ENCODE measurements at places on chromosomes 11 and 22.

- no peak for DNase-seq
Observed at GRCh38 chr11:76424379-76424778, 20.4 kb upstream of the EMSY start.

DNA sequence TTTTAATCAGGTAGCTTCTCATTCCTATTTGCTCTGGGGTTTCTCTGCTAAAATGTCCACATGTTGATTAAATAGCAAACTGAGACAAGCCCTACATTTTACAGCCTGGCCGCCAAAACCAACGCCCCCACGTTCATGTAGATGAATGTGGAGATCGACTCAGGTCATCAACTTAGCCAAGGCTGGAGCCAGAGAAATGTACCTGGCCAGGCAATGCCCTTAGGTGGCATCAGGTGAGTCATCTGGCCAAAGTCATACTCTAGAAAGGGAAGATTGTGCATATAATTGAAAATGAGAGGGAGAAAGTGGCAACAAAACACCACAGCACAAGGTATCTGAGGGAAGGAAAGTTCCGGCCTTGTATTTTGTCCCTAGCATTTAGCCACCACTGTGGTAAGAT lies 37.1 kb upstream of the CCDC89 start:
- DNase-seq: no peak

- DNase-seq: no peak
Observed at GRCh38 chr11:78829146-78829545, 254.5 kb upstream of the NARS2 start.

DNA sequence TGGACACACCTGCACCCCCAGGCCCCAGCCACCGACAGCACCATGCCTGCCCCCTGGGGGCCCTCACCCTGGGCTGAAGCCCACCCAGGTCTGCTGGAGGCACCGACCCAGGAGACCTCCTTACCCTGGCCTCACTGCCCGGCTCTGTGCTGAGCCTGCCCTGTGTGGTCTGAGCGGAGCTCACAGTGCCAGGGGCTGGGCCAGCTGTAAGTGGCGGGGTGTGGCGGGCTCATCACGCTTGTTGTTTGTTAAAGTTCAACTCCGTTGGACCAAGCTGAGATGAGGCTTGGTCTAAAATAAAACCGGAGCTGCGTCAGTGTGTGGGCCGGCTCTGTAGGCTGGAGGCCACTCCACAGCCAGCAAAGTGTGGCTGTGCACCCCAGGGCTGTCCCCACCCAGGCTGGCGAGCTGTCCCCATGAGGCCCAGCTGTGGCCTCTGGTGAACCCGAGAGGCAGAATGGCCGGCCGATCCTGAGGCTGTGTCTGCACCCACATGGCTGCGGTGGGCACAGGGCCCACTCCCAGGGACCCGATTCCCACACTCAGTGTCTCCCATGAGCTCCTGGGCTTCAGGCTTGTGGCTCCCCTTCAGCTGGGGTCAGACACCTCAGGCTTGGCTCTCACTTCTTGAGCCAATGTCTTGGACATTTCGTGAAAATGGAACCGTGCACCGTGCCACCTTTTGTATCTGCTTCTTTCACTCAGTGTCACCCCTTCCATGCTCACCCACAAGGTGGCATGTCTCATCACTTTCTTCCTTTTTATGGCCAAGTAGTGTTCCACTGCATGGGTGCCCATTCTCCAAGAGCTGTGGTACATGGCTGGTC lies 137.9 kb downstream of the CTTN start:
- DNase-seq: no peak

GRCh38 chr11:39120890-39121289 lies 2338.6 kb downstream of the LRRC4C start:
- DNase-seq: no peak

- DNase-seq: no peak
Observed at GRCh38 chr22:26674211-26675190, 17.1 kb downstream of the MIAT start.

- no peak for DNase-seq
Observed at GRCh38 chr11:78147807-78148206, 8.4 kb upstream of the ALG8 start.

- DNase-seq: peak; percentile 49
Observed at GRCh38 chr11:102276362-102276761, 40.9 kb upstream of the BIRC3 start.

DNA sequence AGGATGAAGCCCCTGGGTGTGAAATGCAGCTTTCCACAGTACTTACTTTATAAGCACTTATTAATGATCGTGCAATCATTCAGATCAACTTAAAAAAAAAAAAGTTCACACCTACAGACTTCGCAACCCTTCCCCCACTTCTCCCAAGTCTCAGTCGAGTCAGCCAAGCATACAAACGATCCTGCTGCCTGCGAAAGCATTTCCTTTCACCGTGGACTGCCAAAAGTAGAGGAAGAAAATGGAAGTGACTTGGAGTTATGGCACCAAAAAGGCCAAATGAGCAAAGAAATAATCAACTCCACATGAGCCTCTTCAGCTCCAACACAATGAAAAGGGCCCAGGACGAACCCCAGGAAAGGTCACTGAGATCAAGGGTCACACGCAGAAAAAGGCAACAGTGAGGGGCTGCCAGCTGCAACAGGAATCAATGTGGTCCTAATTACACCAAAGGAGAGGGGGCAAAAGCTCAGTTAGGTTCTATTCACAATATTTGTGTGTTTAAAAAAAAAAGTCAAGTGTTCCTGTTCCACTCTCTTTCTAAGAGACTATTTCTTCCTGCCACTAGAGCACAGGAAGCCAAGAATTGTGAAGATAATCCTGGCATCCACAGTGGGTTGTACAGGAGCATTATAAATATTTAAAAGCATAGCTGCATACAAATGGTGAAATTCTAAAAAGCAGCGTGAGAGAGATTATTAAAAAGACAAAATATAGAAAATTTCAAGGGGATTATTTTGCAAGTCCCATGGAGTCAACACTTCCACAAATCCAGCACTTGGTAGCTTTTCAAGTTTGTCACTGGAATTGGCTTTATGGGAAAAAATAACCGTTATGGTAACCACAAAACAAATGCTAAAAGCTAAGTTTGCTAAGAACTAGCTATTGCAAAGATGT lies 28.4 kb downstream of the CDON start:
- peak; percentile 44 for DNase-seq

DNA sequence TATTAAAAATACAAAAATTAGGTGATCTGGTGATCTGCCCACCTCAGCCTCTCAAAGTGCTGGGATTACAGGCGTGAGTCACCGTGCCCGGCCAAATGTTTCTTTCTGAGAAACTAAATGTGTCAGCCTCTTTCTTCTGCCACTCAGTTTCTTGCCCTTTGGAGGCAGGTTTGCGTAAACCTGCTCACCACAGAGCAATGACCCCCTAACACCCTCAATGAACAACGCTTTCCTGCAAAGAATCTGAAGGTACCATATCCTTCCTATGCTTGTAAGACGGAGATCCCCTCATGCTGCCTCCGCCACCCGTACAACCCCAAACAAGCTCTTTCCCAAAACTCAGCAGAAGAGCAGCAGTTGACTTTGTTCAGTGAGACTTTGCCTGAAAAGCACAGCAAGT lies 38.7 kb upstream of the TTLL12 start:
- no peak for DNase-seq

DNA sequence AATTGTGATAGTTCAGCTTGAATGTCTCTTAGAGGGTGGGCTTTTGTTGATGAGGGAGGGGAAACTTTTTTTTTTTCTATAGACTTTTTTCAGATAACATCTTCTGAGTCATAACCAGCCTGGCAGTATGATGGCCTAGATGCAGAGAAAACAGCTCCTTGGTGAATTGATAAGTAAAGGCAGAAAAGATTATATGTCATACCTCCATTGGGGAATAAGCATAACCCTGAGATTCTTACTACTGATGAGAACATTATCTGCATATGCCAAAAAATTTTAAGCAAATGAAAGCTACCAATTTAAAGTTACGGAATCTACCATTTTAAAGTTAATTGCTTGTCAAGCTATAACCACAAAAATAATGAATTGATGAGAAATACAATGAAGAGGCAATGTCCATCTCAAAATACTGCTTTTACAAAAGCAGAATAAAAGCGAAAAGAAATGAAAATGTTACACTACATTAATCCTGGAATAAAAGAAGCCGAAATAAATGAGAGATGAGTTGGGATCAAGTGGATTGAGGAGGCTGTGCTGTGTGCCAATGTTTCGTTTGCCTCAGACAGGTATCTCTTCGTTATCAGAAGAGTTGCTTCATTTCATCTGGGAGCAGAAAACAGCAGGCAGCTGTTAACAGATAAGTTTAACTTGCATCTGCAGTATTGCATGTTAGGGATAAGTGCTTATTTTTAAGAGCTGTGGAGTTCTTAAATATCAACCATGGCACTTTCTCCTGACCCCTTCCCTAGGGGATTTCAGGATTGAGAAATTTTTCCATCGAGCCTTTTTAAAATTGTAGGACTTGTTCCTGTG lies 3.9 kb downstream of the MALAT1 start:
- no peak for DNase-seq

DNA sequence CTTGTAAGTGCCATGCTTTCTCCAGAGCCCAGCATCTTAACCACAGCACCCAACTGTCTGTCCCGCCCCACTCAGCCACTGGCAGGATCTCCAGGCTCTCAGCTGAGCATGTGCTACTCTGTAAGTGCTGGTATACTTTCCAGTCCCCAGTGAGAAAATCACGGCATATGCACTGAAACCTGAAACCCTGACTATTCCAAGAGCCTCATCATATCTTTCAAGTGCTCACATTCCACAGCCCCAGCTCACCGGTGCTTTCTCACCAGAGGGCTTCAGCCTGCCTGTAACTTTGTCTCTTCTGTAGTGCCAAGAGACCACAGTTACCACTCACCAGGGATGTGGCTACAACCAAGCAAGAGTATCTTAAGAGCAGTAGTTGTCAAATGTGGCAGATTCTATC lies 24.4 kb upstream of the PAMR1 start:
- DNase-seq: no peak

GRCh38 chr22:41844513-41844912 lies 11.6 kb downstream of the SREBF2 start:
- no peak for DNase-seq

GRCh38 chr11:78427615-78428265 lies 10.1 kb upstream of the GAB2 start:
- no peak for DNase-seq

DNA sequence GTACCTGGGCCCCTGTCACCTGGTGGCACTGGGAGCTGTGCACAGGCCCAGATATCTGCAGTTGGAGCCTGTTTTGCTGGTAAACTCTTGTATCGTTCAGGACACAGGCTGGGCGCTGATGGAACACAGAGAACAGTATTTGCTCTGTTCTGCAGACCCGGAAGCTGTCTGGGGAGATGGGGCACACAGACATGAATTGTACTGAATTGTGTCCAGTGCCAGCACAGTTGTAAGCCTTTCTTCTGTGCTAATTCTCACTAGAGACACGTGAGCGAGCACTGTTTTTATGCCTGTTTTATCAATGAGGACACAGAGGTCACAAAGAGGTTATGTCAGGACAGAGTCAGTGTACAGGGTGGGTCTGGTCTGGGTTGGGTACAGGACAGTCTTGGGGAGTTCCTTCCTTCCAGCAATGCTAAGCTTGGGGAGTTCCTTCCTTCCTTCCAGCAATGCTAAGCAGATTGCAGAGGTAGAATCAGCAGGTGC lies 24.4 kb upstream of the ACR start:
- DNase-seq: no peak

DNA sequence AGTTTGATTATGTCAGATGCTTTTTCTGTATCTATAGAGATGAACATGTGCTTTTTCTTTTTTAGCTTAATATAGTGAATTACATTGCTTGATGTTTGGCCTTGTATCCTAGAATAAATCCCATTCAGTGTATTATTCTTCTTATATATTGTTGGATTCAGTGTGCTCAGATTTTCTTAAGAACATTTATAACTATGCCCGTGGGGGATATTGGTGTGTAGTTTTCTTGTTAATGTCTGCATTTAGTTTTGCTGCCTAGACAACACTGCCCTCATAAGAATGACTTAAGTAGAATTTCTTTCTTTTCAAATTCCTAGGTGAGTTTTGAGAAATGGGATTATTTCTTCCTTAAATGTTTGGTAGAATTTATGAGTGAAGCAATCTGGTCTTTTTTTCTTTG lies 98.5 kb downstream of the TMEM135 start:
- no peak for DNase-seq

GRCh38 chr11:108666373-108666772 lies 1.5 kb downstream of the DDX10 start:
- DNase-seq: no peak
